ENCODE measurements at places on chromosomes 4 and X.

DNA sequence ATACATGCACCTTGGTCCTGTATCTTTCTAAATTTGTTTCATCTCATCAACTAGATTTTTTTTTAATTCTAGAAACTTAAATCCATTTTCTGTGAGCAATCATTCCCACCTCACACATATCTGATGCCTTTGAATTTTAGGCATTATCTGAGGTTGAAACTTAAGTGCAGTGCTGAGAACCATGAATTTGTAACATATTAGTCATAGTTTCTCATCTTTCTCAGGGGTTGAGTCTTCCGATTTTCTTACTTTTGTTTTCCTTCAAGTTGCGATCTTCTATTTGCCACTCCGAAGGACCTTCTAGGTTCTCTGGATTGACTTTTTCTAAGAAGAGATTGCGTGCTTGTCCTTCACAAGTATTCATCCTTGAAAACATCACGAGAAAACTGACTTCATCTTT, 3.7 kb upstream of the NR0B1 start:
- DNase-seq, result no peak

DNA sequence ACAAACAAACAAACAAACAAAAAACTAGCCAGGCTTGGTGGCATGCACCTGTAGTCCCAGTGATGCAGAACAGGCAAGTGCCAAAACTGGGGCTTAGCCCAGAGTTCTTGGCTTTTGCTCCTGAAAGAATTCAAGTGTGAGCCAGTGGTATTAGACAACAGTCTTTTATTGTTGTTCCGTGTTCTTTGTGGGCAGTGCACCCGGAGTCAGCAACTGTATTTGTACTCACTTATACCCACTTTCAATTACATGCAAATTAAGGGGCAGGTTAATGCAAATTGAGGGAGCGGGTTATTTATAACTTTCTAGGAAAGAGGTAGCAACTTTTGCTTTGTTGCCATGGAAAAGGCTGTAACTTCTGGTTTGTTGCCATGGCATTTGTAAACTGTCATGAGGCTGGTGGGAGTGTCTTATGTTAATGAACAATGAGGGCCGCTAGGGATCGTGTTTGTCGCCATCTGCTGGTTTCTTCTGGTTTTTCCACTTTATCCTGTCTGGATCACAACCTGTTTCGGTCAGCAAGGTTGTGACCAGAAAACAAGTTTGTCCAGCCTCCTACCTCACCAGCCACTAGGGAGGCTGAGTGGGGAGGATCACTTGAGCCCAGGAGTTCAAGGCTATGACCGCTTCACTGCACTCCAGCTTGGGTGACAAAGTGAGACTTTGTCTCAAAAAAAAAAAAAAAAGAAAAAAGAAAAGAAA, 88.8 kb upstream of the ESX1 start:
- no peak for DNase-seq

DNA sequence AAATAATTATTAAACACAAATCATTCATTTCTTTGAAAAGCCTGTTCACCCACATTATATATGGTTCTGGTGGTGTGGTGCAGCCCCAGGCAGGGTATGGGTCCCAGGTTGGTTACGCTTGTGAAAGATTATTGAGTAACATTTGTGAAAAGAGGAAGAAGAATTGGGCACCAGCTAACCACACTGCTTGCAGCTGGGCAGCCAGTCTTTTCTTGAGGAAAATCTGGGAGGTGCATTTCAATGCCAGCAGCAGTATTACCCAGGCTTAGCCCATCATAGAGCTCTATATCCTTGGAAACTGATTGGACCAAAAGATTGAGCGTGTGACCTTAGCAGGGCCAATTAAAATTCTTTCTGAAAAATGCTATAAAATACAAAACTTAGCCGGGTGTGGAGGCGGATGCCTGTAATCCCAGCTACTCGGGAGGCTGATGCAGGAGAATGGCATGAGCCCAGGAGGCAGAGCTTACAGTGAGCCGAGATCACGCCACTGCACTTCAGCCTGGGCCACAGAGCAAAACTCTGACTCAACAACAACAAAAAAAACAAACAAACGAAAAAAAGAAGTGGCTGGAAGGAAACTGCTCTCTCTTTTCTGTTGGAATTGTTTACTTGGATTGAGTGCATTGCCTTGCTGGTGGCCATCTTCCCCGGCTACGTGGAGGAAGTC, 9.7 kb upstream of the PLAC8 start:
- DNase-seq, result no peak

- DNase-seq, result no peak
Observed at GRCh38 chrX:153468008-153468580, 2.3 kb downstream of the HAUS7 start.

GRCh38 chr4:7968262-7968896, 28.7 kb upstream of the AFAP1 start:
- no peak for DNase-seq

DNA sequence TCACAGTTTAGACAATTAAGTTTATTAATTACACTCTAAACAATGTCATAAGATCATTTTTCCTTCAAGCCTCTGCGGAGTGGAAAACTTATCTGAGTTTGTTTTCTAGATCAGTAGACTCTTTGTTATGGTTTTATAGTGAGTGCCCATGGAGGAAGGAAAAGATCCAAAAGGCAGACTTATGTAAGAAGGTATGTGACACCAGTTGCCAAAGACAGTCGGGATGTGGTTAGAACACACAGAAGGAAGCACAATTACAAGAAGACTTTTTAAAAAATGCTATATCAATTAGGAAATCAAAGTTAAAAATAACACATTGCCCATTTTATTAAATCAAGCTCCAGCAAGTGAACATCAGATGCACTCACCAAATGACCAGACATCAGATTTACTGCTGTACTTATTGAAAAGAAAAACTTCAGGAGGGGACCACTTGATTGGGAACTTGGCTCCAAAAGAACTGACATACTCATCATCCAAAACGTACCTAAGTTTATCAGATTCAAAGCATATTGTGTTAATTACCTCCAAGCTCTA, 57.1 kb downstream of the NIPAL1 start:
- DNase-seq, result no peak

DNA sequence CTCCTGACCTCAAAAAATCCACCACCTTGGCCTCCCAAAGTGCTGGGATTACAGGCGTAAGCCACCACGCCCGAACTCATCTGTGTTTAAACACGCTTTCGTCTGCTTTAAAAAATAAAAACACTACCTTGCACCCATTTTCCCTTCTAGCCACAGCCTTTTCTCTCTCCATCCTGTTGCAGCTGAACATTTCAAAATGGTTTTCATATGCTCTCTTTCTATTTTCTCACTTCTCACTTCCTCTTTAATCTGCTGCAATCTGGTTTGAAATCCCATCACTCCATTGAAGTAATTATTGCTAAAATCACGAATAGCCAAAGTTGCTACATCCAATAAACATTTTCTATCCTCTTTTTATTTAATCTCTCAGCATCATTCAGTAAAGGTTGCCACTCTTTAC, 70.0 kb downstream of the DCHS2 start:
- no peak for DNase-seq

GRCh38 chr4:88215351-88215750, 56.9 kb upstream of the ABCG2 start:
- DNase-seq, result no peak

DNA sequence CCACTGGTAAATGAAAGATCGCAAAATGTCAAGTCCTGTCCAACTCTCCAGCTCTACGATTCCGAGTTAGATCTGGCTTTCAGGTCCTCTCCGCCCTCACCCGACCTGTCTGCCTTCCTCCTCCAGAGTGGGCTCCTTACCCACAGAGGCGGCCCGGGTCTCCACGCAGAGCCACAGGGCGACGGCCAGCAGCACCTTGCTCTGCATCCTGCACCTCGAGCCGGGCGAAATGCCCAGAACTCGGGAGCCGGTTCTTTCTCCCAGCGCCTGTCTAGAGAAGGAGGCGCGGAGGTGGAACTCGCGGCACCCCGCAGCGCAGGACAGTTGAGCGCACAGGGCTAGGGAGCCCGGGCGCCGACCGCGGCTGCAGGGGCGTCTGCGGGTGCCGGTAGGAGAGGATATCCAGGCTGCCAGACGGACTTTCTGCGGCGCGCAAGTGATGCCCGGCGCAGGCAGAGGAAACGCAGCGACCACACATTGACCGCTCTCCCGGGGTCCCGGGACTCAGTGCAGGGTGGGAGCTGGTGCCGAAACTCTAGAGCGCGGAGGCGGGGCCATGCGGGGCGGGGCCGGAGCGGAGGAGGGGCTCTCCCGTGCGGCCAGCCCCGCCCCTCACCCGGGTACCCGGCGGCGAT, at the start of gene KDR:
KDR (minus strand) TSS at position 509 of the 635 bp plus-strand sequence; CDS start at position 207, 302 bp downstream.
- DNase-seq, result no peak

- DNase-seq, result no peak
Observed at GRCh38 chr4:16072168-16072567, 11.7 kb downstream of the PROM1 start.

- no peak for DNase-seq
Observed at GRCh38 chrX:137858106-137858505, 292.2 kb downstream of the ZIC3 start.

DNA sequence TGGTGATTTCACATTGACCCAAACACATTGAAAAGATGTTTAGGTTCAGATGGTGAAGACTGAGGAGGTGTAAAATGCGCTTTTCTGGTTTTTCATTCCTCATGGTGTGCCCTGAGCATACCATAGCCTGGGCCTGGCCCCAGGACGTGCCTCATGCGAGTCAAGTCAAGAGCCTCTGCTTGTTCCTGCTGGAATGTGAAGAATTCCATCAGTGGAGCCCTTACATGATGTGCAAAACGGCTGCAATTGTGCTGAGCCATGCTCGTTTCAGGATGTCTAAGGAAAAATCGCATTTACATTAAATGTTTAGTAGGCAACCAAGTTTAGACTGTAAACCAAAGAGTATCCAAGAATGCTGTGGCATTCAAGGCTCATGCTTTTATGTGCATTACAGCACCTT, 34.9 kb downstream of the GYG2 start:
- DNase-seq, result no peak

GRCh38 chr4:172707622-172708021, 461.0 kb upstream of the GALNT7 start:
- DNase-seq, result no peak

DNA sequence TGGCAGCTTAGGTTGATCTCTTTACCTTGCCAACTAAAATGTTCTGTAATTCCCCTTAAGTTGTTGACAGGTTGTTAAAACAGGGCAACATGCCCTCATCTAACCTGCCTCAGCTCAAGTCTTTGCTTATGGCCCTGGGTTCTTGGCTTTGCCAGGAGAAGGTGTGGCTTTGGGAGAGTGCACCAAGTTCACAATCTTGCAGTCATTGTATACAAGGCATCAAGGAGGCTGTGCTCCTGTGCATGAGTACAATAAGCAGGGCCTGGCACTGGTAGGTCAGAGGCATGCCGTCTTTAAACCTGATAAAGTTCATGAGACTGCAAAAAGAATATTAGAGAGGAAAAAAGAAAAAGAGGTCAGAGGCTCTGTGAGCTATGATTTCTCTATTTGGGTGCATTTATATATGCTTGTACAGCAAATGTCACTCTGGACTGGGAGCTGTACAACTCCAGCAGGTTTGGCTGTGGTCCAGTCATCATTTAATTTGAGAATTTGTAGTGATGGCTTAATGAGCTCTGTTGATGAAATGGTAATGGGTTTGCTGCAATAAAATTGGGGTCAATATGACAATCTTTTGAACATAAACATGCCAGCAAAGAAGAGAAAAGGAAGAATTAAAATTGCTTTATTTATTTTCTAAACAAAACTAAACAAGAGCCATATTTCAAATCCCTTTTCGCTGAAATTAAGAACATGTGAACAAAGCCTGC, 30.3 kb downstream of the AREG start:
- no peak for DNase-seq

DNA sequence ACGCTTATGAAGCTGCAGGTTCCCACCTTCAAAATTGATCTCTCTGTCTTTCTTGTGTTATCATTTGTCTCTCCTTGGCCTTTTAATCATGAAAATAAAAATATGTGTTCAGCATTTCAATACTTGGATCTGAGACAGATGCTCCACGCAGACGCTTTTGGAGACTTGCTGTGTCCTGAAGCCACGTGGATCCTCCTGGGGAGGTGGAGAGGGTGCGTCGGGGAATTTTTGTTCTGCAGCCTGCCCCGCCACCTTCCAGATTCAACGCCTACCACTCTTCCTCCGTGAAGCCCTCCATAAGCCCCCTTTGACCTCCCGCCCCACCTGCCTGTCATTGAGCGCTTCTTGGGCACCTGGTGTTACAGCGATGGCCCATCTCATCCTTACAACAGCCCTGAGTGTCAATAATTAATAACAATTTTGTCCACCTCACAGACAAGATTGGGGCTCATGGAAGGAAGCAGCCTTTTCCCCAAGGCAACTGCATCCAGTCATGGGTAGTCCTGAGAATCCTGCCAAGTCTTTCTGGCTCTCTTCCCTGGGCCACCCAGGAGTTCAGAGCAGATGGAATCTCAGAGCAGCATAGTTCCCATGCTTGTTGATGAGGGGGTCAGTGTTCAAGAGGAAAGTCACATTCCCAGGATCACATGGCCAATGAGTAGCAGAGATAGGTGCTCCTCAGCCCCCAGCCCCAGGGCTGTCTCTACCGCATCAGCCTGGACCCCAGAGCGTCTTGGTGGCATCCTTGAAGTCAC, 172.6 kb upstream of the PSAPL1 start:
- no peak for DNase-seq

All from activated T-cell treated with anti-CD3 and anti-CD28 coated beads, Interleukin-2, amount 50 U/mL, for 1 hour (primary cell).